ENCODE measurements at places on chromosomes 2 and 18.

GRCh38 chr2:111139637-111140317 lies 19.1 kb downstream of the BCL2L11 start:
- no peak for DNase-seq

DNA sequence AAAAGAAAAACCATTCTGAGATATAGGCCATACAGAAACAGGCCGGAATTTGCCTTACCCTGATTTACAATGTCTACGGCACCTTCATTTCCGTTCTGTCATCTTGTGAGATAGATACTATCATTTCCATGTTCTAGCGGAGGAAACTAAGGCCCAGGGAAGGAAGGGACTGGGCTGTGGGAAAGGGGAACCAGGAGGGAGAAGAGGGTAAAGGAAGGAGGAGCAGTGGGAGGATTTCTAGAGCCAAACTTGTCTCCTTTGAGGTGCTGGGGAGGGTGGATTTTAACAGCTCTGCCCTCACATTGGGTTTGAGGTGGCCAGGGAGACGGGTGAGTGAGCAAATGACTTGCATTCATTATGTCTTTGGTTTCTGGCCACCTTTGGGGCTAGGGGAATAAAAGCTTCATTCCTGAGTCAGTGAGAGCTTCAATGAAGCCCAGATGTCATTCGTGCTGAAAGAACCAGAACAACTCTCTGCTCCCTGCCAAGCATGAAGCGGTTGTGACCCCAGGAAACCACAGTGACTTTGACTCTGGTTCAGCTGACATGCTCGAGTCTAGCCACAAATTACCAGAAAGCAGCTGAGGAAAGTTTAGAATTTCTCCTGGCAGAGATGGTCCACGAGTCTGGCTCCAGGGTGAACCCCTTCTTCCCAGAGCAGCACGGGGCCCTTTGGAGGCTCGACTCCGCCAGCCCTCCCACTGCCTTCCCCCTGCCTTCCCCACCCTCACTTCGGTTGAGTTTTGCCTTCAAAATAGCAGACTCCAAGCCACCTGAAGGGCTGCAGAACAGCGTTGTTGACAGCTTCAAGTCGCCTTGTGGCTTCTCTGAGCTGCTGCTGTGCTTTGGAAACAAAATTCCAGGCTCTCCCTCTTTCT lies 3.8 kb downstream of the ACTG2 start:
- peak; percentile 37 for DNase-seq

DNA sequence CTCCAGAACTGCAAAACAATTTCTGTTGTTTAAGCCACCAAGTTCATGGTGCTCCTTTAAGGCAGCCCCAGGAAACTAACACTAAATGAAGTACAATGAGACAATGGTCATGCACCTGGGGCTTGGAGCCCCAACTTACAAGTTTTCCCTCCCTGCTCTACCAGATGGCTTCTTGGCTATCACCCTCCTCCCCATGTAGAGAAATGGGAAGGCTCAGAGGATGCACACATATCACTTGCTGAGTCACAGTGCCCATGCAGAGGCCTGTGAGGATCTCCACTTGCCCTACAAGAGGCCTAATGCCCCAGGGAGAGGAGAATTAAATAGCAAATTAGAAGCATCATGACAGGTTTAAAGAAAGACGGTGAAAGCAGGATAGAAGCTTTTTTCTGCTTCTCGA lies 270.9 kb downstream of the TTC32 start:
- DNase-seq: no peak

DNA sequence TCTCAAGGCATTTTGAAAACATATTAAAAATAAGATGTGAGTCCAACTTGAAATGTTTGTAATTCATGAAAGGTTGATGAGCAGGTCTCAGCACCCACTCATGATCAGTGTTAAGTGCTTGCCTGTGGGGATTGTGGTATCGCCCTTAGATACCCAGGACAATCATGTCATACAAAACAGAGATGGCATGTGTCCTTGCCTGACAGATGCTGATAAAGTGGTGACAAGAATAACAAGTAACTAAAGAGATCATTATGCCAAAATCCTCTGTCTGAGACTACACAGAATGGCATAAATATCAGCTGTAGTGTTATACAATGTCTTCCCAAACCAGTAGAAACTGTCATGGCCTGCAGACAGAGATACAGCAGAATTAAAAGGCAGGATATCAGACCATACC lies 930.3 kb downstream of the SUCLG1 start:
- DNase-seq: no peak

DNA sequence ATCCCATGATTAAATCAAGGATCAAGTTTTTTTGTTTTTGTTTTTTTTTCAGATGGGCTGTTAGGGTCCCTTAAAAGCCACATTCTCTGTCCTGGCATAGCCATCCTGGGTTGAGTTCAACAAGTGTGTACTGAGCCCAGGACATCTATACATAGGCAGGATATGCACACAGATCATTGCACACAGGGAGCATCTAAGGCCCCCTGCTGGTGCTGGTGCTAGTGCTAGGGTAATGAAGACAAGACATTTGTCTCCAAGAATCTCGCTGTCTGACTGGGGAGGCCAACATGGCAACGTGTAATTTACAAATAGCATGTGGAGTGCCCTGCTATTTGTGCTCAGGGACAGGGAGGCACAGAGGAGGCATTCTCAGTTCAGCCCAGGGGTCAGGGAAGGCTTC lies 124.5 kb downstream of the VAPA start:
- no peak for DNase-seq

Data from CD4-positive, alpha-beta T cell treated with Interleukin-6 at 100 ng/mL for 8 hours (primary cell).